HT1080 (cell line): ENCODE measurements at places on chromosomes 16 and 17. TPM values are rescaled to one million over a fixed set of nuclear protein-coding genes. Genes with fewer than 3 reads are reported as not detected.

The KRT36 gene
- not detected in 2 replicates for total RNA-seq

GRCh38 chr17:14737984-14738651 is 437.2 kb downstream of the HS3ST3B1 start:
- DNase-seq, result peak; percentile 92

DNA sequence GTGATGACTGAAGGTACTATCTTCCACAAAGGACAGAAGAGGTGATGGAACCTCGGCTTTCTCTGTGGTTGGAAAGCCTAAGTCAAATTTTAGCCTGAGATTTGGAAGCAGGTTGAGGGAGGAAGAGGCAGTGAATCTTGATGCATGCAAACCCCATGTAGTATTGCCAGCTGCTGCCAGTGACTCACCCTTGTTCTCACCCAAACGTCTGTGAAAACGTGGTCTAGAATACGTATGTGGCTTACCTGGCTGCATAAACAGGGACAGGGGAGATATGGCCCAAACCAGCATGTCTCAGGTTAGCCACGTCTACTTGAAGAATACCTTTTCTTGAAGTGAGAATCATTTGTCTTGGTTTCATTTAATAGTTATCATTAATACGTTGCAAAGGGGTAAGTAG is 438.0 kb upstream of the MAF start:
- DNase-seq, result no peak

DNA sequence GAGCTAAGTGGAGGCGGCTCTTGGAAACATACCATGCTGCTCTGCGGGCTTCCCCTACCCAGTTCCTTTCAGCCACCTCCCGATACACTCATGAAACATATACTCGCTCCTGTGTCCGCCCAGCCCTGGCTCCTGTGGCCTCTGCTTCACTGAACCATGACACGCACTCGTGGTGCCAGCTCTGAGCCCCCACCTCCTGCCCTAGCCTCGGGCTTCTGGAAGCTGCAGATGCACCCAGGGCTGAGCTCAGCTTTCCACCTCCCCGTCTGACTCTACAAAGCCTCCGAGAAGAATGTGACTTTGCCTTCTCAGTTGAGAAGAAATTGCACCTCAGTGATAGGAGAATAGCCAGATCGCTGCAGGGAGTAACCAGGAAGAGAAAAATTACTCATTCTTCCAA is 11.0 kb downstream of the CALB2 start:
- DNase-seq, result no peak

DNA sequence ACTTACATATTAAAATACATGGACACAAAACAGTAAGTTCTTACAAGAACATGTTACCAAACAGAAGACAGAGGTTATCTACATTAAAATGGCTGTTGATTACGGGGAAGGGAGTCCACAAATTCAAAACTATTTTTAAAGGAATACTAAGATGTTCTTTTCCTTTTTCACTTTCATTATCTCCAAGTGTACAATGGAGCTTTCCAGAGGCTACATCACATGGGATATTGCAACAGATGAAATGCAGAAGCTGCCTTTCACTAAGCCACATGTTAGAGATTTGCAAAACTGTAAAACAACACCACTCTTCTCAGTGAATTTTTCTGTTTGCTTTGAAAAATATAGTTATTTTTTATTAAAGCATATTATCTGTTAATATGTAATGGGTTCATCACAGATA is 53.6 kb downstream of the XPO6 start:
- DNase-seq, result no peak
